ENCODE measurements at places on chromosomes 2 and 18.
A peak's percentile ranks its signal among the peaks of the same experiment; 100 is the strongest.

DNA sequence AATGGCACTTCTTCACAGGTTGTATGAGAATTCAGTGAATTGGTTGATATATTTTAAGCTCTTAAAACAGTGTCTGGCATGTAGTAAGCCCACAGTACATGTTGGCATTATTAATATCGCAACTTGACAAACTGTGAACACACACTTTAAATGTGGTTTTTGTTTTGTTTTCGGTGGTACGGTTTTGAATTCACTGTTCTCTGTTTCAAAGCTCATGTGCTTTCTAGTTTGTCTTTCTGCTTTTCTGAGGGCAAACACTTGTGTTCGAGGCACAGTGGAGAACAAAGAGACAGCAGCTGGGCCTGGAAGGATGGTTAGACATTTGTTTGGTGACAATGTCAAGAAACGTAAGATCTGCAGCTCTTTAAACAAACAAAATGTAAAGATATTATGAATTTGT lies 276.5 kb upstream of the MC4R start:
- H3K36me3 ChIP-seq, result no peaks in the 10 kb centered on the region
- no peak for DNase-seq
- no peaks in the 10 kb centered on the region for H3K4me1 ChIP-seq
- no peak overlapping the region for H3K27ac ChIP-seq
- H3K27me3 ChIP-seq, result no peaks in the 10 kb centered on the region
- H3K4me3 ChIP-seq, result no peak overlapping the region

DNA sequence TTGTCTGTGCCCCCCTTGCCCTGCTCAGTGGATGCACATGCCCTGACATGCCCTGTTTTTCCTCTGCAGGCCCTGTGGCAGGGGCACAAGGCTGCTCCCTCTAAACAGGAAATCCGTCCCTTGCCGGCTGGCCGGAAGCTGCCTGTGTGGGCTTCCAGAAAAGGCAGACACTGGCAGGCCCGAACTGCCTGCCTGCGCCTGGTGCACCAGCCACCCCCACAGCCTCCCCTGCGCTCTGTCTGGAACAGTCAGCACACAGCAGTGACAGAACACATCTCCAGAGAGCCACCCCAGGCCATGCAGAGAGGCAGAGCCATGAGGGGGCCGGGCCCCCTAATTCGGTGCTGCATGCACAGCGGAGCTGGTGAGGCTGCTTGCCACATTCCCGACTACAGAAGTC lies 33.5 kb downstream of the LOXHD1 start:
- DNase-seq, result peak; percentile 80
- H3K27ac ChIP-seq, result no peak overlapping the region
- H3K4me3 ChIP-seq, result no peak overlapping the region

- no peaks in the 10 kb centered on the region for H3K36me3 ChIP-seq
- no peak overlapping the region for H3K27ac ChIP-seq
- H3K27me3 ChIP-seq, result no peaks in the 10 kb centered on the region
- no peaks in the 10 kb centered on the region for H3K4me1 ChIP-seq
Observed at GRCh38 chr2:406231-406630, 118.3 kb upstream of the ALKAL2 start.

GRCh38 chr2:12155303-12156051 lies 409.0 kb downstream of the LPIN1 start:
- H3K27me3 ChIP-seq, result no peaks in the 10 kb centered on the region
- DNase-seq, result no peak
- H3K36me3 ChIP-seq, result no peaks in the 10 kb centered on the region
- H3K4me3 ChIP-seq, result no peak overlapping the region
- H3K27ac ChIP-seq, result no peak overlapping the region
- no peaks in the 10 kb centered on the region for H3K4me1 ChIP-seq

DNA sequence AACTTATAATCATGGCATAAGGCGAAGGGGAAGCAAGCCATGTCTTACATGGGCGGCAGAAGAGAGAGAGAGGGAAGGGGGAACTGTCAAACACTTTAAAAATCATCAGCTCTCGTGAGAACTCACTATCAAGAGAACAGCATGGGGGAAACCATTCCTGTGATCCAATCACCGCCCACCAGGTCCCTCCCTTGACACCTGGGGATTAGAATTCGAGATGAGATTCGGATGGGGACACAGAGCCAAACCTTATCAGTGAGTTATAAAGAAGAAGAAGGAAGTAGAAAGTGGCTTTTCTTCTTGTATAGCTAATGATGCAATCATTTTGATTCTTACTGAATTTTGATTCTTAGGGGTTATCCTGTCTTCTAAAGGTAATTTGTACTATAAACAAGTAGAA lies 51.4 kb downstream of the SMCHD1 start:
- H3K36me3 ChIP-seq, result peaks cover 19% of the 10 kb centered on the region
- no peaks in the 10 kb centered on the region for H3K27me3 ChIP-seq
- no peak overlapping the region for H3K27ac ChIP-seq

GRCh38 chr2:106804161-106804560 lies 81.8 kb downstream of the ST6GAL2 start:
- H3K27ac ChIP-seq, result no peak overlapping the region
- H3K36me3 ChIP-seq, result no peaks in the 10 kb centered on the region
- no peak overlapping the region for H3K4me3 ChIP-seq
- DNase-seq, result no peak
- H3K27me3 ChIP-seq, result no peaks in the 10 kb centered on the region

GRCh38 chr18:36831139-36831538 lies 2.2 kb downstream of the KIAA1328 start:
- no peak for DNase-seq
- peaks cover 6% of the 10 kb centered on the region for H3K36me3 ChIP-seq
- no peaks in the 10 kb centered on the region for H3K27me3 ChIP-seq
- H3K27ac ChIP-seq, result no peak overlapping the region
- no peak overlapping the region for H3K4me3 ChIP-seq

DNA sequence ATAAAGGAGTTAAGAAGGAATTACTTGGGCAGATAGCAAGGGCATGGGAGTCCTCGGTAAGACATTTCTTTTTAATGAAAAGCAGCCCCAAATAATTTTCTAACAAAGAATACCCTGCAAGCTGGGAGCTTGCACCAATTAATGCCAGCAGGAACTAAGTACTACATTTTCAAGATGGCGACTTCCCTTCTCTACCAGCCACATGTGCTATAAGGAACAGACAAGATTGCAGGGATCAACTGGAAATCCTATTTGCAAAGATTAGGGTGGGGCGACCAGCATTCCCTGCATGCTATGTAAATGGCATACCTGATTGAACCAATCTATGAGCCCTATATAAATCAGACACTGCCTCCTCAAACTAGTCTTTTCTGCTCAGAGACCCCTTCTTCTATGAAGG lies 827.5 kb downstream of the ADCYAP1 start:
- no peak overlapping the region for H3K4me3 ChIP-seq
- no peak overlapping the region for H3K27ac ChIP-seq
- no peaks in the 10 kb centered on the region for H3K36me3 ChIP-seq
- no peaks in the 10 kb centered on the region for H3K27me3 ChIP-seq
- no peaks in the 10 kb centered on the region for H3K4me1 ChIP-seq
- no peak for DNase-seq

GRCh38 chr2:231029563-231029962 lies 7.8 kb upstream of the C2orf72 start:
- no peaks in the 10 kb centered on the region for H3K4me1 ChIP-seq
- DNase-seq, result no peak
- H3K36me3 ChIP-seq, result no peaks in the 10 kb centered on the region
- no peak overlapping the region for H3K4me3 ChIP-seq
- H3K27me3 ChIP-seq, result peaks cover 3% of the 10 kb centered on the region
- no peak overlapping the region for H3K27ac ChIP-seq

DNA sequence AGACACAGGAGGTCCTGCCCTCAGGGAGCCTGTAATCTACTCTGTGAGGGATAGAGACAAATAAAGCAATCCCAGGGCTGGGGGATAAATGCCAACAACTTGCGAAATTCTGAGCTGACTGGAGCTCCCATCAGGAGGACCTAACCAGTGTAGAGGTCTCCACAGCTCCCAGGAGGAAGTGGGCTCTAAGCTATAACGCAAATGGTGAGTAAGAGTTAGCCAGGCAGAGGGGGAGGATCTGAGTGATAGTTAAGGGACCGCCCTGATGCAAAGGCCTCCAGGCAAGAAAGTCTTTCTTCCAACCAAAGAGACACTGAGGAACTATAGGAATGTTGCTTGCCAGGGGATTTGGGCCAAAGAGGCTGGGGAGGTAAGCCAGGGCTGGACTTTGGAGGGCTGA lies 16.0 kb upstream of the ZNF532 start:
- H3K4me1 ChIP-seq, result peaks cover 5% of the 10 kb centered on the region
- H3K36me3 ChIP-seq, result no peaks in the 10 kb centered on the region
- no peak overlapping the region for H3K27ac ChIP-seq
- no peak for DNase-seq
- no peak overlapping the region for H3K4me3 ChIP-seq

- H3K4me3 ChIP-seq, result no peak overlapping the region
- no peaks in the 10 kb centered on the region for H3K4me1 ChIP-seq
- no peaks in the 10 kb centered on the region for H3K27me3 ChIP-seq
- DNase-seq, result no peak
- no peak overlapping the region for H3K27ac ChIP-seq
Observed at GRCh38 chr18:60668583-60668982, 296.0 kb upstream of the MC4R start.

DNA sequence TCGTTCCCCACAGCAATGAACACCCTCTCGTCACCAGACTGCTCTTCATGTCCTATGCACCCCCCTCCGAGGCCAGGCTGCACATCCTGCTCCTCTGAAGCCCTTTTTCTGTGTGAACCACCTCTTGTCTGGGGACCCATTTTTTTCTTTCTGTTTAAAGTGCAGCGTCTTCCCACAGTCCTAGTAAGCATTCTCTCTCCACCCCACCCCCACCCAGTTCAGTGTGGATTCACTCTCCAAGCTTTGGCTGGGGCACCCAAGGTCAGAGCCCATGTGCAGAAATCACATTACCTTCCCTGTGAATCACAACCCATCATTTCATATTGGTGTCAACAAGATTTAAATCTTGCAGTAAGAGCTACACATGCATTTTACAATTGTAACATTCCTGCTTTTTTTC lies 26.4 kb upstream of the PKDCC start:
- no peaks in the 10 kb centered on the region for H3K36me3 ChIP-seq
- no peaks in the 10 kb centered on the region for H3K27me3 ChIP-seq
- no peak overlapping the region for H3K27ac ChIP-seq
- H3K4me3 ChIP-seq, result no peak overlapping the region
- H3K4me1 ChIP-seq, result no peaks in the 10 kb centered on the region
- DNase-seq, result no peak

DNA sequence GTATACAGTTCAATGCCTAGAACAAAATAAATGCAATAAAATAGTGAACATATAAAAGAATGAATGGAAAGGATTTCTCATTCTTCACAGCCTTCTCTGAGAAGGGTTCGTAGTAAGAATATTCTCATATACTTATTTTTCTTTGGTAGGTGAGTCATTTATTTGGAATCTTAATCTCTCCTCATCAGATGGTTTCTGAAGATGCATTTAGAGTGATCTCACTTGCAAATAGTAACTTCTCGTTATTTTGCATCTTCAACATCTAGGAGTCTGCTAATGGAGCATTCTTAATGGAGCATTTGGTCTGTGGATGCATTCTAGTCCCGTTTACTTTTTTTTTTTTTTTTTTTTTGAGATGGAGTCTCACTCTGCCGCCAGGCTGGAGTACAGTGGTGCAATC lies 3.9 kb downstream of the UBXN4 start:
- no peak for DNase-seq
- peaks cover 18% of the 10 kb centered on the region for H3K4me1 ChIP-seq
- no peaks in the 10 kb centered on the region for H3K27me3 ChIP-seq
- H3K4me3 ChIP-seq, result no peak overlapping the region
- H3K27ac ChIP-seq, result no peak overlapping the region

DNA sequence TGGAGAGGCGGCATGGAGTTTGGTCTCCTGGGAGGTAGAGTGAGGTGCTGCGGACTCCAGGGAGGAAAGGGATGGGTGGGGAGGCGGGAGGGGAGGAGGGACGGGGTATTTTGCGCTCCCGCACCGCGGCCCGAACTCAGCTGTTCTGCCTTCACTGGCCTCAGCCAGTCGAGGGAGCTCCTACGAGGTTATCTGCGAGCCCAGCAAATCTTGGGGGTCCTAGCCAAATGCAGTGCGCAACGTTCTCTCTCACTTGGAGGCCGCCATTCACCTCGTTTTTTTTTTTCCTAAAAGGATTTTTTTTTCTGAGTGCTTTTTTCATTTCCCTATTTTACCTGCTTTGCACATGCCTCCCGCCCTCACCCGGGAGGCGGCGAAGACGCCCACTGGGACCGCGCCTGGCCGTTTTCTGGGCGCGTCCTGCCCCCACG lies 877 bp upstream of the BCL2L11 start:
- no peak overlapping the region for H3K27ac ChIP-seq
- peak overlapping the region; percentile 40 for H3K4me3 ChIP-seq
- H3K36me3 ChIP-seq, result no peaks in the 10 kb centered on the region
- H3K4me1 ChIP-seq, result peaks cover 62% of the 10 kb centered on the region

- H3K27me3 ChIP-seq, result no peaks in the 10 kb centered on the region
- no peak overlapping the region for H3K27ac ChIP-seq
- no peaks in the 10 kb centered on the region for H3K4me1 ChIP-seq
- no peaks in the 10 kb centered on the region for H3K36me3 ChIP-seq
Observed at GRCh38 chr18:31973929-31974546, 31.1 kb upstream of the TRAPPC8 start.

DNA sequence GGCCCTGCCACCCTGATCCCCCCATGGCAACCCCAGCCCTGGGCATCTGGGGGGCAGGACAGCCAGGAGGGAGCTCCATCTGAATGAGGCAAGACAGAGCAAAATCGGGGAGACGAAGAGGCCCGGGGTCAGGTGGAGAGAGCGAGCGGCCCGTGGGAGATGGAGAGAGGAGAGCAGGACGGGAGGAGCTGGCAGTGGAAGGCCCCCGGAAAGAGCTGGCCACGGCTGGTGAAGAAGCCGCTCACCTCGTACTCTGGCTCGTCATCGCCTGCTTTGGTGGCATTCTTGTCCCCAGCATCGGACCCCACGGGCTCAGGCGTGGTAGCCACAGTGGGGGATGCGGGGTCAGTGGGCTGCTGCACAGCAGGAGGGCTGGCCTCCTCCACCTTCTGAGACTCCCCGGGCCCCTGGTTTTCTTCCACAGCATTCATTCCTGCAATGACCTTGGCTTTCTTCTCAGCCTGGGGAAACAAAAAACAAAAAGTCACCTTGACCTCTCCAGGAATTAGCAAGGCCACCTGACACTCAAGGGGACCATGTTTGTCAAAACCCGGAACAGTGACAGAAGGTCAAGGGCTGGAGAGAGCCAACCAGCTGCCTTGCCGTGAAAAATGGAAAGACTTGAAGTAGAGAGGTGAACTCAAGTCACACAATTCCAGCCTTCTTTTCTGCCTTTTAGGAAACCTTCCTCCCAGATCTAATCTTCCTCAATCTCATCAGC lies 79.6 kb upstream of the POMC start:
- H3K4me1 ChIP-seq, result peaks cover 28% of the 10 kb centered on the region
- H3K4me3 ChIP-seq, result no peak overlapping the region
- H3K27me3 ChIP-seq, result no peaks in the 10 kb centered on the region
- no peak for DNase-seq
- H3K27ac ChIP-seq, result peak overlapping the region; percentile 11
- H3K36me3 ChIP-seq, result peaks cover 41% of the 10 kb centered on the region

Data from common myeloid progenitor, CD34-positive (primary cell).